ENCODE measurements at places on chromosomes 3 and 15.

DNA sequence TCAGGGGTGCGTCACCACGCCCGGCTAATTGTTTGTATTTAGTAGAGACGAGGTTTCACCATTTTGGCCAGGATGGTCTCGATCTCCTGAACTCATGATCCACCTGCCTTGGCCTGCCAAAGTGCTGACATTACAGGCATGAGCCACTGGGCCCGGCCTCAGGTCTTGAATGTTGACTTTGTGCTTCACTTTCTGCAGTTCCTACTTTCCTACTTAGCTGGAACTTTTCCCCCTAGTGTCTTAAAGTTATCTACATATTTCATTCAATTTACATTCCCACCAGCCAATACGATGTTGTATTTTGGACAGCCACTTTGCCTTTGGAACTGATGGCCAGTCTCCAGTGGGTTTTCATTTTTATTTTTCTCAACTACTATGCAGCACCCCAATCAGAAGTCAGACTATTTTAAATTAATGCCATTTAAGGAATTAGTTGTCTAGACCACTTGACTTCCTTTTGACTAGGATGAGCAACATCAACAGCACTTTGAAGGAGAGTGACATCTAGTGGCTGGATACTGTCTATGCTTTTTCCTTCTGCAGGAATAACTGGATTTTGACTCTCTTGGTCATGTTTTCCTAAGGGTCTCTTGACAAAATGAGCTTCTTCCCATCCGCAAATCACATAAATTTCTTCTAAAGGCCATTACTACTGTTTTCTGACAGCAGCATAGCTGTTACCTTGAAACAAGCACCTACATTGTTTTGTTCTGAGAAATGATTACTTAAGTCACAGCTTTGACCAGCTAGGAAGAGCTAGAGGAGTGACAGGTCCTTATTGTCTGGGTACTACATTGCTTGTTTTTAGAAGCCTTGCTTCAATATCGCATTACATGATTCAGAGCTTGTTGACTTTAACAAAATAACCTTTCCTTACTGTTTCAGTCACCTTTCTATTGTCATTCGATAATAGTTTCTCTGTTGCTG, 140.2 kb downstream of the ITPR1 start:
- no peak for DNase-seq

GRCh38 chr15:67126551-67127330, 61.3 kb downstream of the SMAD3 start:
- no peak for DNase-seq

DNA sequence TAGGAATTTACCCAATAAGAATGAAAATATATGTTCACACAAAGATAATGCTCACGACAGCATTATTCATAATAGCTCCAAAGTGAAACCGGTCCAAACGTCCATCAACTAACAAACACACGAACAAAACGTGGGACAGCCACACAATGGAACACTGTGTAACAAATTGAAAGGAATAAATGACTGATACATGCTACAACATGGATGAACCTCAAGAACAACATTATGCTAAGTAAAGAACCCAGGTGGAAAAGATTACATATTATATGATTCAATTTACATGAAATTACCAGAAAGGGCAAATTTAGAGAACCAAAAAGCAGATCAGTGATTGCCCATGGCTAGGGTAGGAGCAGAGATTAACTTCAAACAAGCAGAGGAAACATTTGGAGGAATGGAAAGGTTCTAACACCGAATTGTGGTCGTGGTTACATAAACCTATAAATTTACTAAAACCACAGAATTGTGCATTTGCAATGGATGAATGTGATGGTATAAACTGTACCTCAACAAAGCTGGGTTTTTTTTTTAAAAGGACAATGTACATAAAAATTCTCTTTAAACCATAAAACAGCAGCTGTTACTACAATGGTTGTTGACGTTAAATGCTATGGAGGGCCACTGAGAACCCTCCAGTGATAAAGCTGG, 76.3 kb downstream of the XXYLT1 start:
- DNase-seq = no peak

DNA sequence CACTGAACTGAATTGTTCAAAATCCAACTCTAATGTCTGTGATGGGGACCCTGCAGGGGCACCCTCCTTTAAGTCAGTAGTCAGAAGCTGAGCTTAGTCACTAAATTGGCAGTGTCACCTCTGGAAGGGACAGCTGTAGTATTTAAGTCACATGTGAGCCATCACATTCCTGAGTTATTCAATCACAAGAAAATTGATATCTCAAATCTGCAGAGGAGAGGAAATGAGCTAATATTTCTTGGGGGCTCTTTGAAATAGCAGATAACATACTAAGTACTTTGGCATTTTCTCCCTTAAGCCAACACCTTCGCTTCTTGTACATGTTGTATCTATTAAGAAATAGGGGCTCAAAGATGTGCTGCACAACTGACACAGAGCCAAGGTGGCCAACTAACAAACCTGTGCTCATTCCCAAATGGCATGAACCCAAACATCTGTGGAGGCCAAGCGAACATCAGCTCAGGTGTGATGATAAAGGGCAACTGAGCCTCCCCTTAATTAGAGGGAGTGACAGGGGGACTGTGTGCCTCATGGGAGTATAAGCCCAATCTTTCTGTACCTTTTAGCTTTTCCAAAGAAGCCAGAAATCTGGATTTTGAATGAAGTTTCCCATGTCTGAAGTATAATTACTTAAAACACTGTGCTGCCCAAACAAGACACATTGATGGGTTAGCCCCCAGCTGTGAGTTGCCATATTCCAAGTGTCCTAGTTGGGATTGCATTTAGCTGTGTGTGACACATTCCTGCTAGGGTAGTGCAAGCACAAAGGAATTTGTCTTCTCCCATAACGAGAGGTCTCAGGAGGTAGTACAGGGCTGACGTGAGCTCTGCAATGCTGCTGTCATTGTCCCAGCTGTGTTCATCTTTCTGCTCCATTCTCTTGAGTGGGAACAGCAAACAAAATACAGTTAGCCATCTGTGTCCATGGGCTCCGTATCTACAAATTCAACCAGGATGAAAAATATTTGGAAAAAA, 63.3 kb downstream of the ABHD5 start:
- no peak for DNase-seq

DNA sequence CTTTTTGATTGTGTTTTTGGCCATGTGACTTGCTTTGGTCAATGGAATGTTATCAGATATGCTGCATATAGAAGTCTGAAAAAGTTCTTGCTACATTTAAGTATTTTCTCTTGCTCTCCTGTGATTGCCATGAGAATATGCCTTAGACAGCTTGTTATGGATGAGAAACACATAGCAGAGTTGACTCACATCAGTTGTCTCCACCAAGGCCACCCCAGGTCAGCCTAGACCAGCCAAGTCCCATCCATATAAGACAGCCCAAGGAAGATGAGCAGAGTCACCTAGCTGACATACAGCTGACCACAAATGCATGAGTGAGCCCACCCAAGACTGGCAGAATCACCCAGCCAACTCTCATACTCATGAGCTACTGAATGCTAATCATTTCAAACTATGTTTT, 153.0 kb downstream of the THRB start:
- DNase-seq = no peak

DNA sequence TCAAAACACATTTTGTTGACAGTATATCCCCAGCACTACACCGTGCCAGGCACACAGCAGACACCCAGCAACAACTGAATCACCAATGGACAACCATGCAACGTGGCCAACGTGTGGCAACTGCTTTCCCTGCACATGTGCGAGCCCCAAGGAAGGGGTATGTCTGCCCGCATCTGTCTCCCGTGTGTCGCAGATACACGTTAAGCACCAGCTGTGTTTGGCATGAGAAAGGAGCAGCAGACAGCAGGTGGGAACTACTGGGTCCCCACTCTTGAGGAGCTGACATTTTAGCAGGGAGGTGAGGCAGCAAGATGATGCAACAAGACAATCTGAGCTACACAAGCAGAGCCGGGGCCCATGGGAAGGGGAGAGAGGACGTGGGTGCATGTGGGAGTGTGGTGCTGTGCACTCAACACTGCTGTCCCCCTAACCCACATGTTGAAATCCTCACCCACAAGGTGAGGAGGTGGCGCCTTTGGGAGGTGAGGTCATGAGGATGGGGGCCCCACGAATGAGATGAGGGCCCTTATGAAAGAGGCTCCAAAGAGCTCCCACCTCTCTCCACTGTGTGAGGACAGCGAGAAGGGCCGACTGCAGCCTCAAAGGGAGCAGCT, 56.2 kb downstream of the ROPN1B start:
- DNase-seq = no peak

DNA sequence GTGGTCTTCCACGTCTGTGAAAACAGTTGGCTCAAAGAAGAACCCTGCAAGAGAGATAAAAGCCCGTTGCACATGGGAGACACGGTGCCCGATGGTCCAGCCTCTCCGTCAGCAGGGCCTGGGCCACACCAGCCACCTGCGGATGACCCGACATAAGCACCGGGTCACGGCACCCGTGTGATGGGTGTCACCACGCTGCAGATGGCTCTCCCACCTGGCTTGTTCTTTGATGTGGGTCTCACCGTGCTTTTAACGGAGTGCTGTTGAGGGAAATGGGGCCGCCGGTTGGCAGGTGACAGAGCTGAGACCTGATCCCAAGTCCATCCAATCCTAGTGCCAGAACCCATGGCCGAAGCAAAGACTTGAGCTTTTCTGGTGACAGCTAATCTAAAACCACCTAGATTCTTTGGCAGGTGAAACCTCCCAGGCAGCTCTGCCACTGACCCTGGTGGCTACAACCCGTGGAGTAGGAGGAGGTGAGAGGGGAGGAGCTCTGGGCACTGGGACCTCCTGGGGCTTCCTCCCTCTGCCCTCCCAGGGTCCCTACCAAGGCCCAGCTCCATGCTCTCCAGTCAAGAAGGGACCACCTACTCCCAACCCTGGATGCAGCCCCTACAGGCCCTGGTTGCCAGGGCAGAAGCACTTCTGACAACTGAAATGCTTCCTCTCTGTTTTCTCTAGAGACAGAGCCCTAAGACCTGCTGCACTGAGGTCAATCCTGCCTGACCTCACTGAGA, 23.4 kb upstream of the SLC41A3 start:
- DNase-seq = no peak

- DNase-seq = no peak
Observed at GRCh38 chr3:35065891-35066290, 573.4 kb upstream of the ARPP21 start.

DNA sequence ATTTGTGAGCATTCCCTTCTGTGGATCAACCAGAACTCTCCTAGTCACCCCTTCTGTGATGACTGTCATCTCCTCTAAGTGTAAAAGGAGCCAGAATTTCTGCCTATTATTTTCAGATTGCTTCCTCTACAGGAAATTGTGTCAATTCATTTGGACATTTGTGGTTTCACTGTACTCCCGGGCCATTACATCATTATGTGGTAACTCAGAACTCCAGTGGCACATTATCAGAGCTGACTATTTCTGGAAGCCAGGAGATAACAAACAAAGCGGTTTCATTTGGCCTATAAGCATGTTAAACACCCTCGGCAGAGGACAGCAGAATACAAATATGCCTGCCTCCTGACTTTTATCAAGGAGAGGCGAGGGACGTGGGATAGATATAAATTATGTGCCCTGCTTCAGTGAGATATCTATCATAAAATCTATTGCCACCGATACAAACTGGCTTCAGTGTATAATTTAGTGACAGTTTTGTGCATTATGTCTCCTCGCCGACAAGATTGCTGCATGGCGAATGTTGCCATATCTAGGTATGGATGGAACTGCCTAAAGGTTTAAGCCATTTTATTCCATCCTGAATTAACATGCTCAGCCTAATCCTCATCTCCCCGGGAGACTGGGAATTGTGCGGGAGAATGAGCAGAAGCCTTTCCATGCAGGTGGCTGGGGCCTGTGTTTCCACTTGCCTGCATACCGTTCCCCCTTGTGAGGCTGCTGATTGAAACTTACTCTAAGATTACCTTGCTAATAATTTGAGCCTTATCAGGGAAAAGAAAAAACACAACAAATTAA, 193.4 kb upstream of the SEMA6D start:
- no peak for DNase-seq

- DNase-seq = no peak
Observed at GRCh38 chr3:70250492-70250891, 61.9 kb downstream of the MDFIC2 start.

DNA sequence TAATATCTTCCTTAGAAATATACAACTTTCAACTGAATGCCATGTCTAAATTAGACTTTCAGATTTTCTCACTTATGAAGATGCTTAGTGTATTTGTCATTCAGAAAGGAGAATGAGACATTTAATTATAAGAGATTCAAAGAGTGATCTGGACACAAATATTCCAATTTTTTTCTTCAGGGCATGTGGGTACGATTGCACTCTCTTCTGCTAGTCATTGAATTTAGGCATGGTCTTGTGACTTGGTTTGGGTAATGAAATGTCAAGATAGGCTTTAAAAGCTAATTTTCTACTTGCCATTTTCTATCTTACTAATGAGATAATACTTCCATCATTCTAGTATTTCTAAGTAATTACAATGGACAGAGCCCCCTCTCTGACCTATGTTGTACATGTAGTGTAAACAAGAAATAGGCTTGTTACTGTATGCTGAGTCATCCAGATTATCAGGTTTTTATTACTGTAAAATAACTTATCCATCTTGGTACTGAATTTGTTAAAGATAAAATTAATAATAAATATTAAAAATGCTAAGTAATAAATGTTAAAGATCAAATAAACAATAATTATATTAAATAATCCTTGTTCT, 770.8 kb upstream of the BCHE start:
- DNase-seq = no peak

DNA sequence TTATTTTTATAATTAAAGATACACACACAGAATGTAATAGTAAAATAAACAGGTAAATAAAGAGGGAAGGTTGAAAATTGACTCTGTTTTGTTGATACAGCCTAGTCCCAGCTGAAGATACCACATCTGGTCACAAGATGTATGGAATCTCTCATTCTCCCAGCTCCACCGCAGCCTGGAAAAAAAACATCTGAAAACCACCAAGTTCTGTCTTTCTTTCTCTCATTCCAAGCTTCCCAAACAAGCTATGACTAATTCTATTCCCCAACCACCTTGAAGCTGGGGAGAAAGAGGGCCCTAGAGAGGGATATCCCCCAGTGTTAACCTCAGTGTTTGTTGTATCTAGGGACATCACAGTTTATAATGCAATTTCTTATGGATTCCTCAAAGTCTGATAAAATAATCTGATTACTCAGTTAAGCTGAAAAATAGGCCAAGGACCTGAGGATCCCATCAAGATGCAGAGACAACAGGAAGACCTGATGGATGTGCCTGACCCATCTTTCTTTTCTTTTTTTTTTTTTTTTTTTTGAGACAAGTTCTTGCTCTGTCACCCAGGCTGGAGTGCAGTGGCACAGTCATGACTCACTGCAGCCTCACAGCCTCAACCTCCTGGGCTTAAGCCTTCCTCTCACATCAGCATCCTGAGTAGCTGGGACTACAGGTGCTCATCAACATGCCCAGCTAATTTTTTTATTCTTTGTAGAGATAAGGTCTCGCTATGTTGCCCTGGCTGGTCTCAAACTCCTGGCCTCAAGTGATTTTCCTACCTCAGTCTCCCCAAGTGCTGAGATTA, 38.1 kb downstream of the SRGAP3 start:
- DNase-seq = no peak

- DNase-seq = no peak
Observed at GRCh38 chr3:32839714-32840085, 21.9 kb downstream of the TRIM71 start.

All from stimulated activated CD4-positive, alpha-beta T cell treated with anti-CD3 and anti-CD28 coated beads, Interleukin-4, amount 100 ng/mL, for 48 hours (primary cell).